ENCODE measurements at places on chromosomes 7 and 10.

DNA sequence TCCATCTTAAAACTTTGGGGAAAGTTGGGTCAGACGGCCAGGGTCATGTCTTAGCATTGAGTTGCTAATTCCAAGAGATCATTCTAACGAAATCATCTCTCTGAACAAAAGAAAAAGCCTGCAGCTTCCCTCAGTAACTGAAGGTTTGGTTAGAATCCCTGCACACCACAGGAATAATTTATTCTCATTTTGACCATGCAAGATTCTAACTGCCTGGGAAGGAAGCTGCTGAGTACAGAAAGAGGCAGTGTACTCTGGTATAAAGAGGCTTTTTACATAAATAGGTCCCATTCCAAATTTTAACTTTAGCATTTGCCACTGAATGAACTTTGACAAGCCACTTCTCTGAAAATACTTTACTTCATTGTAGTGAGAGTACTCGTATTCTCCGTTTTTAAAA lies 76.9 kb upstream of the RSBN1L start:
- no peak for DNase-seq

DNA sequence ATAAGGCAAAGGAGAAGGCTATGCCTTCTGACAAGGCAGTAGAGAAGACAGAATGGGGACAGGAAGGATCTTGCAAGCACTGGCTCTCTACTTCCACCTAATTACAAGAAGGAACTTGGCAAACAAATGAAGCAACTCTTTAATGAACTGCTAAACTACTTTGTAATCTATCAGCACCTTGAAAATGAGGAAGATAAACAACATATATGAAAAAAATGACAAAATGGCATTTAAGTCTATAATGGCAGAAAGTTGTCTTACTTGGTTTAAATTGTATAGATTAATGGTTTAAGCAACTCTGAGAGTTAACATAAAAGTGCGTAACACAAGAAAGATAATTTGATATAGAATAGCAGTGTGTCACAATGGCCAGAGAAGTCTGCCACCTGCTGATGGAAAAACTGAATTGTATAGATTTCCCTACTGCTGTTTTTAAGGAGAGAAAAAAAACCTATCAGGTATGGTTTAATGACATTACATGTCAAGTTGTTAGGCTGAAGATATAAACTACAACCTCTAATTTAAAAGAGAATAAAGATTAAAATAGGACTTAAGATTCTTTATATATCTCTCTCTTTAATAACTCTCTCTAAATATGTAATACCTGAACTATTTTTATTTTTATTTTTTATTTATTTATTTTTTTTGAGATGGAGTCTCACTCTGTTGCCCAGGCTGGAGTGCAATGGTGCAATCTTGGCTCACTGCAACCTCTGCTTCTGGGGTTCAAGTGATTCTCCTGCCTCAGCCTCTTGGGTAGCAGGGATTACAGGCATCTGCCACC lies 11.8 kb downstream of the NT5C3A start:
- no peak for DNase-seq

DNA sequence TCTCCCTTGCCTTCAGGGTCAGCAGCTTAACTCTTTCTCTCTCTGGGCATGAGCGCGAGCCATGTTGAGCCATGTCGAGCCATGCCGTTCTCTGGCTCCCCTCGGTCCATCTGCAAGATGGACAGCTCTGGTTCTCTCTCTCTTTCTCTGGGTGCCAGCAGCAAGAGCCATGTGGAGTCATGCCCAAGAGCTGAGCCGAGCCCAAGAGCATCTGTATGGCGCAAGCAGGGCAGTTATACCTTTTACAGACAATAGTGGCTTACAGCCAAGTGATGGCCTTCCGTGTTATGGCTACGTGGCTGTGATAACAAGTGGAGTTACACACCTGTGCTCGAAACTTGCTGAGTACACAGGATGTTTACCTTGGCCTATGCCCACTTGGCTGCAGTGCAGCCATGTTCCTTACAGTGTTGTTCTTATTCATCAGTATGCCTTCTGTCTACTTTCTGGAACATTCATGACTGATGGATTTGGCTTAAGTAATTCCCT lies 327.7 kb downstream of the GLRX3 start:
- DNase-seq: no peak

DNA sequence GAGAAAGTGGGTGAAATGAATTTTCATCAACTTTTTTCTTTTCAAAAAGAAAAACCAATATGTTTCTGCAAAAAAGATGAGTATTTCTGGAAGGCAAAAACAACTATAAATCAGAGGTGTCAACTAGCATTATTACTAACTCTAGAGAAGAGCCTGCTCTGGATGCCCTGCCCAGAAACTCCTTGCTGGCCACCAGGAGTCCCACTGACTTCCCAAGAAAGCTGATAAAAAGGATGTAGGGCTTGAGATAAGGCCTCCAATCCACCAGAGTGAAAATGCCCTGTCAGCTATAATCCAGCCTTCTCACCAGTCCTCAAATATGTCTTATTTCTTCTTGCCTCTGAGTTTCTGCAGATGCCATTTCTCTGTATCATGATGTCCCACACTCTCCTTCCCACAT lies 16.7 kb upstream of the FZD1 start:
- DNase-seq: no peak

Data from Panc1 (cell line).